ENCODE measurements at places on chromosomes 7 and 10. TPM values are rescaled to one million over a fixed set of nuclear protein-coding genes. Genes with fewer than 3 reads are reported as not detected.

DNA sequence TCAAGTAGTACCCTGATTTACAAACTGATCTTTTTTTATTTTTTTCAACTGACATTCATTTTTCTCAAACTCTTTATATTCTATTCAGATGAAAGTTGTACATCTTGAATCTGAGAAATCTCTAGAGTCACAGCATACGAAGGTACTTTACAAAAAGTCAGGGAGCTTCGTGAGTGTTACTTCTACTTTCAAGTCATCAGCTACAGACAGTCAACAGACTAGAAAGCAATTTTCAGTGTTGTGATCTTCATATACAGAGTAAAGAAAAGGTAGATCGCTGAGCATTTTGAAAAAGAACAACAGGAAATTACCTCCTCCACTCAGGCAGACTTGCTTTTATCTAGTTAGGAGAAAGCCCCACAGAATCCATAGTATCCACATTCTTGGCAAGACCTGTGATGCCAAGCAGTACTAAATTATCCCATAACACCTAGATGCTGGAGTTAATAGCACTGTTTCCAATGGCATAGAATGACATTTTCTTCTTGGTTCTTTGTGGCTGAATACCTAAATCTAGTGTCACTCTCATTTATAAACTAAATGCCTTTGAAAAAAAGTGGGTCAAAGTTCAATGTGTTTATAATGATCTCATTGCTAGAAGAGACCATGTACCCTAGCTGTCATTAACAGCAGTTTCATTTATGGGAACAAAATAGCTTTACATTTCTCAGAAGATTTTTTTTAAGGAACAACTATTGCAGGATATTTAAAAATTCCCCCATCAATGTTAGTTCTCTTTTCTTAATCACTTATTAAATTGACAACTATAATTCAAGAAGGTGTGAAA lies 12.0 kb upstream of the ZNF800 start:
- DNase-seq = no peak

NEUROG3 gene
- not detected for total RNA-seq

GRCh38 chr10:131730771-131731497 lies 169.9 kb upstream of the PPP2R2D start:
- DNase-seq = no peak

C10orf67 gene
- not detected for total RNA-seq

DNA sequence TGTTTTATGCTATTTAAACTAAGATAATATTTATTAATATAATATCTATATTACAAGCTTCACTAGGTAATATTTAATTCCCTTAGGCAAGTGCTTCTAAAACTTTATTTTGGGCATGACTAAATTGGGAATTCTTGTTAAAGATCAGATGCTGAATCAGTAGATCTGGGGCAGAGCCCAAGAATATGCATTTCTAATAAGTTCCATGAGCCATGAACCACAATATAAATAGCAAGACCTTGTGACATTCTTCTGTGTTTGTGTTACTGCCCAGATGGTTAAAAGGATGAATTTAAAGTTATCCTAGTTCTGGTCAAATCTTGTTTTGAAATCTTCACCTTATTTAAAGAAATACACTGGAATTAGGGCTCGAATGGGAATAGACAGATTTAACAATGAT lies 258.4 kb upstream of the CACNA2D1 start:
- no peak for DNase-seq

DNA sequence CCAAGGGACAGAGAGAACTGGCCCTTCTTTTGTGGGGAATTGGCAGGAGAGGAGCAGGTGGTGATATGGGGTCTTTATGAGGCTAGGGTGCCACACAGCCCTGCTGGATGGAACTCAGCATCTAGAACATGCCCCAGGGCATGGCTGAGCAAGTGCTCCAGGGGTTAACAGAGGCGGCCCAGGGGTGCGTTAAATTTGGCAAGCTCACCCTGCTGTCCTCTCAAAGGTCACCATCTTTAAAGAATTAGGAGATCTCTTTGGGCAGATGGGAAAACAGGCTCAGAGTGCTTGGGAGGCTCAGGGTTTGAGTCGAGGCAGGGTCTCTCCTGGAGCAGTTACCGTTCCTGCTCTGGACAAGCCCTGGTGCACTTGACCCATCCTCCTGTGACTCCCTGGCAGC lies 21.4 kb upstream of the UNC5B start:
- no peak for DNase-seq

- DNase-seq = peak; percentile 25
These were observed 20.5 kb downstream of the MMRN2 start for GRCh38 chr10:86936661-86937501.

DNA sequence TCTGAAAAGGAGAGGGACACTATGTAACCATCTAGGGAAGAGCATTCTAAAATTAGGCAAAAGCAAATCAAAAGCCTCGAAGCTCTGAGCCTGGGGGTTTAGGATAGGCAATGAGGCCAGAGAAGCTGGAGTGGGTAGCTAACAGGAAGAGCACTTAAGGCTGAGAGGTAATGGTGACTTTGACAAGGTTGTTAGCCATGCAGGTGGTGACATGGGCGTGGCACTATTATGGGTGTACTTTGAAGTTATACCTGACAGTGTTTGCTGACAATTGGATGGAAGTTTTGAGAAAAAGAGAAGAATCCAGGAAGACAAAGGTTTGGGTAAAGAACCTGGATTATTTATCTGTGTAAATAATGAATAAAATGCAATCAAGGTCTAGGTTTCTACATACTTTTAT lies 383.0 kb upstream of the SEMA3C start:
- no peak for DNase-seq

DNA sequence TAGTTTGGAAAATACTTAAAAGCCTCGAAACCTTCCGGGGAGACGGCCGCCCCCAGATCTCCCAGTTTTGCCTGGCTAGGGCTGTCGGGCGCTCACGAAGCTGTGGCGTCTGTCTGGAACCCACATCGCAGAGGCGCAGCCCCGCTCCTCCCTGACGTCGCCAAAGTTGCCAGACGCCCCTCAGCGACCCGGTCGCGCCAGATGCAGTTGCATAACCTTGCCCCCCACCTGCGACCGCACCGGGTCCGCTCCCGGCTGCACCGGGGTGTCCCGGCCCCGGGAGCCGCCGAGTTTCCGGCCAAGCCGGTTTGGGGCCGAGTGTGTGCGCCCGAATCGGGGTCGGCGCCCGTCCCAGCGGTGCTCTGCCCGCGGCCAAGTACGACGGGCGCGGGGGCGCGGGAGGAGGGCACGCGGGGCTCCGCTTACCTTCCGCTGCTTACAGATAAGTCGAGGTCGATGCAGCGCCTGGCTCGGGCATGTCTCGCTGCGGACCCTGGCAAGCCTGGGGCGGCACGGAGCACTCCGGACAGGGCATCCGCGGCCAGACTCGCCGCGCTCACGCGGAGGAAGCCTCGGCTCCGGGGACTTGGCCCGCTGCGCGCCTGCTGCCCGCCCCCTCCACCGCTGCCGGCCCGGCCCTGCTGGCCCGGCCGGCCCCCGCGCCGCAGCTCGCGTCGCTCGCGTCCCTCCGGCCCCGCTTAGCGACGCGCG lies 665 bp downstream of the INSYN2A start:
- no peak for DNase-seq

DNA sequence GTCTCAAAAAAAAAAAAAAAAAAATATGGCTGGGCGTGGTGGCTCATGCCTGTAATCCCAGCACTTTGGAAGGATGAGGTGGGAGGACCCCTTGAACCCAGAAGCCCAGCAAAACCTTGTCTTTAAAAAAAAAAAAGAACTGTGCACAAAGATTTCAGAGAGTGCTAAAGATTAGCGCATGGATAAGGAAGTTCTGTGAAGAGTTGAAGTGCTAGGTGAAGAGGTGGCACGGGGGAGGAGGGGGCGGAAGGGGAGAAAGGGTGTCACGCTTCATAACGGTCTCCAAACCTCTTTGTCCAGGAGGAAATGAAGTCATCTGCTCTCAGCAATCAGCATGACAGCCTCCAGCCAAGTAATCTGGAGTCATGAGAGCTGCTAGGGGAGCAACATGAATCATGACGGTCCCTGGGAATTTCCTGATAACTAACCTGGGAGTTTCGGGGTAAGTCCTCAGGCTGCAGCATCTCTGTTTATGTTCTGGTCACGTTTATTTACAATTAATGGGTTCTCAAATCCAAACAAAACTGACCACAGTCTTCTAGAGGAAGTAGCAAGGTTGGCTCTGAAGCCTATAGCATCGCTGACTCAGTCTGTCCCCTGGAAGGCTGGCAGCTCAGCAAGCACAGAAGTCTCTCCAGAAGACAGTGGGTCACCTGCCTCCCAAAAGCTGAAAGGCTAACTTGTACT lies 1.9 kb upstream of the PLAU start:
- DNase-seq = peak; percentile 99

SGCE gene
- 24.0 TPM for total RNA-seq

GRCh38 chr10:71077143-71077581 lies 135.2 kb upstream of the UNC5B start:
- DNase-seq = no peak

GRCh38 chr10:118569241-118569881 lies 26.1 kb downstream of the PRLHR start:
- peak; percentile 23 for DNase-seq
